Stomach (tissue), 19 donors: ENCODE measurements at places on chromosomes 6 and 20.

DNA sequence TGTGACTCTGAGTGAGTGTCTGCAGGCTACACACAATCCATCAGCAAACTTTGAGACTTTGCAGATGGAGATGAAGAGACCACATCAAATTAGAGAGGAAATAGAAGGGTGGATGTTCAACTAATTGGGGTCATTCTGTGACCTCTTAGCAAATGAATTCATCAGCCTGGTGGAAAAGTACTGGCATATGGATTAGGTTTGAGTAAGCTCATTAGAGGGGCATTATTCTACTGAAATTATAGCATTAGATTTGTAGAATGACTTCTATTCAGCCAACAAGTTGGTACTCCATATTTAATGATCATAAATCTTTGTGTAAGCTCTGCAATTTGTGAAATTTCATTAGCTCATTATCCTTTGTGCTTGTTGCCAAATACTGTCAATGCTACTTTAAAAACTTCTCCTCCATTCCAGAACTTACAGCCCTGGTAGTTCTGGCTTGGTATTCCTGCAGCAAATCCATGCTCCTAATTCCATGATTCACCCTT lies 63.8 kb downstream of the ADTRP start:
- no peak for DNase-seq

- no peak for DNase-seq
Observed at GRCh38 chr6:105501826-105502344, 99.0 kb upstream of the PREP start.

GRCh38 chr6:1554476-1555310 lies 55.0 kb upstream of the FOXC1 start:
- peak; percentile 63 for DNase-seq

- no peak for DNase-seq
Observed at GRCh38 chr20:46176739-46177378, 58.7 kb downstream of the CD40 start.

DNA sequence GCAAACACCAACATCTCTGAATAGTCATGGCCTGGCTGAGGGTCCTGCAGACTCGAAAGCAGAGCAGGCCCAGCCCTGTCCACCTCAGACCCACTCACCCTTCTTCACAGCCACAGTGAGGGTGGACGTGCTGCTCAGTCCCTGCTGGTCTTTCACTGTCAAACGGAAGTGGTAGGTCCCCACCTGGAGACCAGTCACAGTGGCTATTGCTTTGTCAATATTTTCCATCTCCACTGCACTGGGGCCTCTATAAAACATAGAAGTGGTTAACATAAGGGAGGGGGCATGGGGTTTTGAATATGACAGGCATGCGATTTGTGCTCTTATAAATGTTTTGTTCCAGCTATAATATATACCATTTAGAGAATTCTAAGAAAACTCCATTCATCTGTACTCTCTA lies 73.9 kb downstream of the ALDH5A1 start:
- DNase-seq, result peak; percentile 35

GRCh38 chr6:104633125-104633524 lies 226.6 kb downstream of the HACE1 start:
- DNase-seq, result no peak

DNA sequence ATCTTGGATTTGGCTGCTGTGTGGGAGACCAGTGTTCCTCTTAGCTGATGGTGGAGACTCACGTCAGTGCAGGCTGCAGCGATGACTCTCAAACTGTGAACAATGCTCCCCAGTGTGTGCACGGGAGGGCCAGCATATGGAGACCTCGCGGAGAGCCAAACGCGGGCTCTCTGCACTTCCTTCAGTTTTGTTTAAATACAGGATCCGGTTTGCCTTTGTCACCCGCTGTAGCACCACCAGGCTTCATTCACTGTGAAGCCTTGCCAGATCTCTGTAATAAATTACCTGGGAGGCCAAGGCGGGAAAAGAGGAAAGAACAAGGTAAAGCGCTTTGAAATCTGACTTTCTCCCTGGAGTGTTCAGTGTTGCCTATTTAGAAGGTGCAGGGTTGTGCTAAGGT lies 30.7 kb upstream of the TMEM14A start:
- peak; percentile 80 for DNase-seq

GRCh38 chr6:5663259-5663658 lies 343.5 kb downstream of the NRN1 start:
- DNase-seq, result no peak

GRCh38 chr6:43644940-43645612 lies at the start of gene RSPH9:
RSPH9 (plus strand) TSS chr6:43645036; CDS start chr6:43645099, 63 bp downstream.
- peak; percentile 92 for DNase-seq

GRCh38 chr6:147708170-147708569 lies 199.7 kb downstream of the SAMD5 start:
- DNase-seq, result no peak

DNA sequence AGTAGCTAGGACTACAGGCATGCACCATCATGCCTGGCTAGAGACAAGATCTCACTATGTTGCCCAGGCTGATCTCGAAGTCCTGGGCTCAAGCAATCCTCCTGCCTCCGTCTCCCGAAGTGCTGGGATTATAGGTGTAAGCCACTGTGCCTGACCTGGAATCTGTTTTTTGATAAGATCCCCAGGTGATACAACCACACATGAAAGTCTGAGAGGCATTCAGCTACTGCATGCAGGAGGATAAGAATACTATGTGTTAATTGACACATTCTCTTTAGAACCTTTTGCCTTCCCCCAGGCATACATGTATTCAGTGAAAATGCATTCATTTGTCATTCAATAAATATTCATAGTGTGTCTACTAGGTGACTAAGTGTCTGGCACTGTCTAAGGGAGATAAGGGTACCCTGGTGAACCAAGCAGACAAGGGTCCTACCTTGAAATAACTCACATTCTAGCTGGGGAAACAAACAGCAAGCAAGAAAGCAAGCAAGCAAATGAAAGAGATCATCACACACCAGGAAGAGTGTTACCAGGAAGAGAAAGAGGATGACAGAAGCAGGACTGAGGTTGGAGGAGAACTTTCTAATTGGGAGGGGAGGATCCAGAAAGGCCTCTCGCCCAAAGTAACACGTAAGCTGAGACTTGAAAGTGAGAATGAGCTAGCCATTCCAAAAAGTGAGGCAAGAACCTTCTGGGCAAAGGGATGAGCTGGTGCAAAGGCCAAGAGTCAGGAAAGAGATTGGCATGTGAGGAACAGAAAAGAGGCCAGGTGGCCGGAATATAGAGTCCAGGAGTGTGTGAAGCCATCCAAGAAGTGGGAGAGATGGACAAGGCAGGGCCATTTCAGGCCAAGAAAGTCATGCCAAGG lies 6.5 kb downstream of the GFOD1 start:
- no peak for DNase-seq

GRCh38 chr6:154350293-154350692 lies 6.3 kb downstream of the IPCEF1 start:
- no peak for DNase-seq

DNA sequence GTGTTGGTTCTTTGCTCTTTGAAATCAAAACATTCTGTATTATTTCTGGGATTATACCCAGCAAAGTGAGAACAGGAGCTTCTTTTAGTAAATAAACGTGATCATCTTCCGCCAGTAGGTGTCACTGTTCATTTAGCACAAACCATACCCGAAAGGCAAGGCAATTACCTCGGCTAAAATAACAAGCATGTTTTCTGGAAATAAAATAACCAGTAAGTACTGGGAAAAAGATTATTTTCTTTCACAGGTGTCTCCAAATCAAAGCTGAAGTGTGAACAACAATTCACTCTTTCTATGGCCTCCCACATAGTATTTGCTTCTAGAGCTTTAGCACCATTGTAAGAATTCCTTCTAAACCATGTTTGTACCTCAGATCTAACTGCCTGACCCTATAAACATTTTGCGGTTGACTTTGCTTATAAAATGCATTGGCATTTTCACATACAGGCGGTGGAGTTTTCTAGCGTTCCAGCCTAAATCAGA lies 144.6 kb upstream of the AGPAT4 start:
- peak; percentile 91 for DNase-seq

- no peak for DNase-seq
Observed at GRCh38 chr6:12791371-12791770, 74.8 kb downstream of the PHACTR1 start.

DNA sequence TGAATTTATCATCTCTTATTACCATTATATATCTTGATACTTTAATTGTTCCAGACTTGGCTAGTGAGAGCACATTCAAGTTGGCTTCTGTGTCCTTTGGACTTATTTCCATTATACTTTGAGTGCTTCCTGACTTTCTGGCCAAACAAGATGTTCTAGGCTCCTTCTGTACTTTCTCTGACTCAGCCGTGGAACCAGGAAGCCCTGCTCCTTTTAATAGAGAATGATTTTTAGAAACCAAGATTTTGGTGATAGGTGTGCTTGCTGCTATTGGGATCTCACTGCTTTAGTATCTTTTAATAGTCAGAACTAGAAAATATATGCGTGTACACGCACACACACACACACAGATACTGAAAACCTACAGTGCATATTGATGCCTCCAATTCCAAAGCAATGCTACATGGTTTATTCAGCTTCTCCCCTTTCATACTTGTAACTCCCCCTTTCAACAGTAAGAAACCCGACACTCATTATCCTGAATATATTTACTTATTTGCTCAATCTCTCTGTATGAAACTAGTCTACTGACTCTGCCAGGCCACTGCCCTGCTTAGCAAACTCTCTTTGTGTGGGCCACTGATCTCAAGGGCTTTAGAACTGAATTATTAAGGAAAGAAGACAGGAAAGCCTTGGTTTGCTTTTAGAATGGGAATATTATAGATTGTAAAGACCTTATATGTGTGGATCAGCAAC lies 42.7 kb upstream of the EZR start:
- no peak for DNase-seq

DNA sequence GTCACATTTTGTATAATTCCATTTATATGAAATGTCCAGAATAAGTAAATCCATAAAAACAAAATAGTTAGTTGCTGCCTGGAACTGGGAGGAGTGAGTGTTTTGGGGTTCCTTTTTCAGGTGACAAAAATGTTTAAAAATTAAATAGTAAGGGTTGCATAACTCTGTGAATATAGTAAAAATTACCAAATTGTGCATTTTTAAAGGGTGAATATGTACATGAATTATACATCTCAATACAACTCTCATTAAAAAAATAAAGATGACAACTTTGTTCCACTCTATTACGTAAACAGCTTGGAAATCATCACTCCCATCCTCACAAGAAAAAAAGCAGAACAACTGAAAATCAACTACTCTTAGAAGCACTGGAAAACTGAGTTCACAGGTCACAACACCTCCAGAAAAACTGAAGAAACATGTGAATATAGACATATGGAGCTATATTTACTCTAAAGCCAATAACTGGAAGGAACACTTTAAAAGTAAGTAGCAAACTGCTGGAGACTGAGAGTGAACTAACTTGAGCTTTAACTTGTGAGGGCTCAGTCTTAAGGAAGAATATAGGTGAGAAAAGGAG lies 40.0 kb downstream of the RANBP9 start:
- DNase-seq, result no peak

DNA sequence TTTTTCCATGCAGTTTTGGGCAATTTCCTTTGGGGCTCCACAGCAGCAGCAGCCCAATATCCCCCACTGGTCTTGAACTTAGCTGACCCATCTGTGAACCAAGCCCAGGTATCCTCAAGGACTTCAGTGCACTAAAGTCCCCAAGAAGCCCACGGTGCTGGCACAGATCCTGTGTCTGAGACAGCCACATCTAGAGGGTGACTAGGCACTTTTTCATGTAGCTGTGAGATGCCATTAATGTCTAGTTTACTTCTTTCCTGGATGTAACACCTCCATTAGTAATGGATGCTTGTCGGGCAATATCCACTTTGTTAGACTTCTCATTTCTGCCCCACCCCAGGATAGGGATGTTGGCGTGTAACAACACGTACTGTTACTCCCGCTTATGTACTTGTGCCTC lies 176.2 kb upstream of the PROKR2 start:
- DNase-seq, result no peak

- DNase-seq, result peak; percentile 47
Observed at GRCh38 chr6:168525926-168526630, 85.1 kb downstream of the SMOC2 start.

- DNase-seq, result peak; percentile 49
Observed at GRCh38 chr6:36851149-36851614, 11.9 kb upstream of the CPNE5 start.

GRCh38 chr20:9126527-9126926 lies 57.6 kb downstream of the PLCB4 start:
- no peak for DNase-seq

- no peak for DNase-seq
Observed at GRCh38 chr6:112044196-112044595, 9.7 kb upstream of the CCN6 start.

DNA sequence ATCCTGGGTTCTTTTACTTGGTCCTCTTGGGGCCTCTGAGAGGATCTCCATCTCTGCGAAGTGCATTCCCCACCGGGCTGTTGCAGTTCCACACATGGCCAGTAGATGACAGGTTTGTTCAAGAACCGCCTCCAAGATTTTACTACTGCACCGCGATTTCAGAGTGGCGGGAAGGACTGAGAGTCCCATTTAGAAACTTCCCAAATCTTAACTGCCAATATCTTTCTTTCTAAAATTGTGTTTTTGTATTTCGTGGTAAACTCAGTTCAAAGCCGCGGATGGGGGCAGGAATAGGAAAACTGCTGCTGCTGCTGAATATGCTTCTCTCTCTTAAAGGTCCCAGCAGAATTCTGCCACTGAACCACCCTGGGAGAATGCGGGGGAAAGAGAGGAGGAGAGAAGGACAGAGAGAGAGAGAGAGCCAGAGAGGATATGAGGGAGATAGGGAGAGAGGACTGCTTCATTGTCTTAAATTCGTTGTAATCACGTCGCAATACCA lies 8.6 kb upstream of the BTNL2 start:
- peak; percentile 80 for DNase-seq

DNA sequence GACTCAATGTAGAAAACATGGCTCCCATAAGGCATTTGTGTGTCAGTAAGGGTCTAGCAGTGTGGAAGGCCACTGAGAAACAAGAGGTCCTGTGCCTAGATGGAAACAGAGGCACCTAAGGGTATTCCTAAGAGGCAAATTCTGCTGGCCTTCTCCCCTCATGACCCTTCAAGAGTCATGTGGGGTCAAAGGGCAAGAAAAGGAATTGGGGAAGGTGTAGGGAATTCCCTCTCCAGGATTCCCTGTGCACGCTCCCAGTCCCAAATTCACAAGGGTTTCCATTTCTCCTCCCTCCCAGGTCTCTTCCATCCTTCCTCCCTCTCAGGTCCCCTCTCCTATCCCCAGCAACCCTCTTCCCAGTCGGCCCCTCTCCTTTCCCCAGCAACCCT lies 568 bp downstream of the AGPAT1 start:
- DNase-seq, result no peak

GRCh38 chr6:45438151-45438550 lies 60.4 kb upstream of the SUPT3H start:
- no peak for DNase-seq

DNA sequence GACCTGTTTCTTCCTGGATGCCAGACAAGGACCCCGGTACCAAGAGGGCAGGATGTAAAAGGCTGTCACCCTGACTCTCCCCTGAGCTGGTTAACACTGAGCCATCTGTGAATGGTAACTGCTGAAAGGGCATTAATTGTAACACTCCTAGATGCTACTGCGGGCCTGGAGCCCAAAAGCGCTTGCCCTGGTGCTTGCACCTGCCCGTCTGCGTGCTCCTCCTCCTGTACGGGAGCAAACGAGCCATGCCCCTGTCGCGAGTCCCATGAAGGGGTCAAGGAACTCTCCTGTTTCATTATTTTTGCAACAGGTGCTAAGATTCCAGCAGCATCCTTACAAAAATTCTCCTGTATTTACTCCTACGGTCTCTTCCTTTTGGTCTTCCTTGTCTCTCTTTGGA lies 140.0 kb upstream of the LAMA2 start:
- no peak for DNase-seq
